RPMI8226 (cell line): ENCODE measurements at places on chromosomes 5 and 9.
A peak's percentile ranks its signal among the peaks of the same experiment; 100 is the strongest.

GRCh38 chr5:125033602-125034001, 287.2 kb upstream of the ZNF608 start:
- no peak for DNase-seq

- no peak for DNase-seq
Measured at GRCh38 chr5:118208031-118208453, 780.3 kb downstream of the DTWD2 start.

- DNase-seq, result no peak
Measured at GRCh38 chr9:111965566-111966019, 69.0 kb downstream of the UGCG start.

- DNase-seq, result no peak
Measured at GRCh38 chr5:147481376-147481775, 28.5 kb downstream of the DPYSL3 start.

- no peak for DNase-seq
Measured at GRCh38 chr5:178280631-178281030, 48.0 kb upstream of the PHYKPL start.

- DNase-seq, result no peak
Measured at GRCh38 chr5:53766673-53767072, 206.2 kb downstream of the NDUFS4 start.

GRCh38 chr9:133950629-133951111, 41.5 kb downstream of the VAV2 start:
- no peak for DNase-seq

DNA sequence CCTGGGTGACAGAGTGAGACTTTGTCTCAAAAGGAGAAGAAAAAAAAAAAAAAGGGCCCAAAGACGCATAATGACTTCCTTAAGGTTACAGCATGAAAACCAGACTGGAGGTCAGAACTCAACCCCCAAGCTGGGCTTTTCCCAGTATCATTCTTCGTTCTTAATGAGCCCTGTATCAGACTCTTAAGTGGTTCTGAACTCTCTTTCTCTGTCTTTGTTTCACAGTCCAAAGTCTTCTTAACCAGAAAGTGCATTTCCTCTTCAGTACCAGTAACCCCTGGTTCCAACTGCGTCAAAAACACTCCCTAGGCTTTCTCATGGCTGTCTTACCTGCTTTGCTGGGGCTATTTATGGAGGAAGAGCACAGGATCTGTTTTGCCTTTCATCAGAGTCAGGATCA, 38.4 kb upstream of the SHB start:
- DNase-seq, result no peak

DNA sequence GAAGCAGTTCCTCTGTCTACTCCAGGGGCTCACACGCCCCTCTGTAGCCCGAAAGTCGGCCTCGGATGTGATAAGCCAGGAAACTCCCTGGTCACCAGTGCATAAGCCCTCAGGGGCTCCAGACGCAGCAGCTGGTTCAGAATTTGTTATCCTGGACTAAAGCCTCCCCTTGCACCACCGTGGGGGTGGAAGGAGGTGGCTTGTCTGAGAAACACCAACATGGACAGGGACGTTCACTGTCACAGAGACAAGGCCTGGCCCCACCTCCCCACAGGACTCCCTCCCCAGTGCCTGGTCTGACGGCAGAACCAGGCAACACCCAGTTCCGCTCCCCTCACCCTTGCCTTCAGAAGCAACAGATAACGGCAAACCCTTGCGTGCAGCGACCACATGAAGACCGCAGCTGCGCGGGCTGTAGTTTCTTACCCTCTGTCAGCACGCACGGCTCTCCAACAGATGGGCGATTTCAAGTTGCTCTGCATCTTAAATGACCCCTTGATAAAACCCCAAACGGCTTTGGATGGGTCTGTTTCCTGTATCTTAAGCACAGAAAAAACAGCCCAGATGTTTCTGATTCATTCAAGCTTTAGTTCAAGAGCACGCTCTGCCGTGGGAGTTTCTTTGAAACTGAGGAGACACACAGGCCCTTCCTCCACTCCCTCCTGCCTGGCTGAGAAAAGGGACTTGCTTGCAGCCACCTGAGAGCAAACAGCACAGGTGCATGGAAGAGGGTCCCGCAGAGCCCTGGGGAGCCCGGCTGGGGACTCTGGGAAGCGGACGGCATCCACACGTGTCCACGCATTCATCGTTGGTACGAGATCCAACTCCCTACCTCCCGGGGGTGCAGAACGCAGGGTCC, 44.7 kb upstream of the NKD2 start:
- DNase-seq, result peak; percentile 78

DNA sequence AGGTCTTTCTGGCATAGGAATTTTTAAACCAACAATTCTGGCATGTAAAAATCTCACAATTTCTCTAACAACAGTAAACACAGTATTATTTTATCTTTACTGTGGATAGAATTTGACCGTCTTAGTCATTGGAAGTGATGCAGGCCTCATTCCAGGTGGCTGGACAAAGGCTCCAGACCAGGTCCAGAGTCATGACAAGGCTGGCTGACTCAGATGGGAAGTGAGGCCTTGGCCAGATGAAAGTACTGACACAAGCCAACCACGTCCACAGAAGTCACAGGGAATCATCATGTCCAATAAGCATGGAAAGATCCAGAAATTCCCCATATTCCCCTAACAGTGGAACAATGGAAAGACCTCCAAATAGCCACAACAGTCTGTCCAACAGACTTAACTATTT, 12.4 kb downstream of the SPOCK1 start:
- no peak for DNase-seq

DNA sequence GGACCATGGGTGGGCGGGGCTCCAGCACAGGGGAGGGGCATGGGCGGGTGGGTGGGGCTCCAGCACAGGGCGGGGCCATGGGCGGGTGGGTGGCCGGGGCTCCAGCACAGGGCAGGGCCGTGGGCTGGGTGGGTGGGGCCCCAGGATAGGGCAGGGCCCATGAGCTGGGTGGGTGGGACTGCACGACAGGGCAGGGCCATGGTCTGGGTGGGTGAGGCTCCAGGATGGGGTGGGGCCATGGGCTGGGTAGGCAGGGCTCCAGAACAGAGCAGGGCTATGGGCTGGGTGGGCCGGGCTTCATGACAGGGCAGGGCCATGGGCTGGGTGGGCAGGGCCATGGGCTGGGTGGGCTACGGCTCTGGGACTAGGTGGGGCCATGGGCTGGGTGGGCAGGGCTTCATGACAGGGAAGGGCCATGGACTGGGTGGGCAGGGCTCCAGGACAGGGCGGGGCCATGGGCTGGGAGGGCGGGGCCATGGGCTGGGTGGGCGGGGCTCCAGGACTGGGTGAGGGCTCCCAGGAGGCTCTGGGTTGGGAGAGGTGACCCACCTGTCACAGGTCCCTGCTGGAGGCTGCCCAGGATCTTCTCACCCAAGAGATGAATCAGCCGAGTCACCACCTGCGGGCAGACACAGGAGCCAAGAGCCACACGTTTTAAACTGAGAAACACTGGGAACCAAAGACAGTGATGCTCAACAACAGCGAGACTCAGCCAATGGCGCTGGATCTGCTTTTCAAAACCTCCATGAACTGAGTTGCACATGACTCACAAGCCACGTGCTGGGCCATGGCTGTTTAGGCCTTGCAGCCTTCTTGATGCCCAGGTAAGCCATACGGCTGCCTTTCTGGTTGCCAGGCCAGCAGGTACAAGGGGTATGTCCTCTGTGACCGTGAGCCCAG, 33.6 kb upstream of the NSMF start:
- DNase-seq, result peak; percentile 58

- no peak for DNase-seq
Measured at GRCh38 chr5:31530541-31531265, 1.2 kb downstream of the DROSHA start.

DNA sequence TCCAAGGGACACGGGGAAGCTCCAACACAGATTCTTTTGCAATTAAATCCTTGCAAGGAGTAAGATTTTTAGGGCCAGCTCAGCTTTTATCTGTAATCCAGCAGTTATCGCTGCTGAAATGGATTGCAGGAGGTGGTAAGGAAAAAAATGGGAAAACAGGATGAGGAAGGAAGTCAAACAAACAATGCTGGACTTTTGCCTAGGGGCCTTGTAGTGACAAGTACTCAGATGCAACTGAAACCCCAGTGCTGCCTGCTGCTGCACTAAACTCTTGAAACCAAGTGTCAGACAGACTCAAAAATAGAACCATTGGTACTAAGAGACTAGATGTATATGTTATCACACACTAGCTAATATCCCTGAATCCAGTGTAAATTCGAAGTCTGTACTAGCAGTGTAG, 309.2 kb downstream of the CTNND2 start:
- no peak for DNase-seq

DNA sequence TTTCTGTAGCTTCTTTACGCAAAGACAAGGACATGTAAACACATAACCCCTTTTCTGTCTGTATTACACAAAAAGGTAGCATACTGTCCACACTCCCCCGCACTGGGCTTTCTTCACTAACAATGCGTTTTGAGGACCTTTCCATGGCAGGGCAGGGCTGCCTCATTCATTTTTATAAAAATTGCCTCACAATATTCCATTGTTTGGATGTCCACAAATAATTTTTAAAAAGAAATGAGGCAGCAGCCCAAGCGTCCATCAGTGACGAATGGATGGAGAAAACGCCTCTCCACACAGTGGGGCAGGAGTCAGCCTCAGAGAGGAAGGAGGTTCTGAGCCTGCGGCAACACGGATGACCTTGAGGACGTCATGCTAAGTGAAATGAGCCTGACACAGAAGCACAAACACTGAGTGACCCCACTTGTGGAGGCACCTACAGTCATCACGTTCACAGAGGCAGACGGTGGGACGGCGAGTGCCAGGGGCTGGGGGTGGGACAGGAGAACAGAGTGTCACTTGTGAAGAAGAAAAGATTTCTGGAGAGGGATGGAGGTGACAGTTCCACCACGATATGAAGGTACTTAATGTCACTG, 67.8 kb downstream of the RASGEF1C start:
- no peak for DNase-seq

DNA sequence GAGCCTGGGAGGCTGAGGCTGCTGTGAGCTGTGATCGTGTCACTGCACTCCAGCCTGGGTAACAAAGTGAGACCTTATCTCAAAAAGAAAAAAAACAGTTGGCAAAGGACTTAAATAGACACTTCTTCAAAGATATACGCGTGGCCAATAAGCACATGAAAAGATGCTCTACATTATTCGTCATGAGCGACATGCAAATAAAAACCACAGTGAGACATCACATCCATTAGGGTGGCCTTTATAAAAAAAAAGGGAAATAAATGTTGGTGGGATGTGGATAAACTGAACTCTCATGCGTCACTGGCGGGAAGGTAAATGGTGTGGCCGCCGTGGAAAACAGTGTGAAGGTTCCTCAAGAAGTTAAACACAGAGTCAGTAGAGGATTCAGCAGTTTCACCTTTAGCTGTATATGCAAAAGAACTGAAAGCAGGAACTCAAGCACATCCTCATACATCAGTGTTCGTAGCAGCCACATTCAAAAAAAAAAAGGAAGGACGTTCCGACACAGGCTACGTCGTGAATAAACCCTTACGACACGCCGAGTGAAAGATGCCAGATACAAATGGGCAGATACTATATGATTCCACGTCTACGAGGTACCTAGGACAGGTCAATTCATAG, 24.5 kb upstream of the NRARP start:
- peak; percentile 68 for DNase-seq

GRCh38 chr5:112257976-112258375, 161.1 kb downstream of the EPB41L4A start:
- no peak for DNase-seq

DNA sequence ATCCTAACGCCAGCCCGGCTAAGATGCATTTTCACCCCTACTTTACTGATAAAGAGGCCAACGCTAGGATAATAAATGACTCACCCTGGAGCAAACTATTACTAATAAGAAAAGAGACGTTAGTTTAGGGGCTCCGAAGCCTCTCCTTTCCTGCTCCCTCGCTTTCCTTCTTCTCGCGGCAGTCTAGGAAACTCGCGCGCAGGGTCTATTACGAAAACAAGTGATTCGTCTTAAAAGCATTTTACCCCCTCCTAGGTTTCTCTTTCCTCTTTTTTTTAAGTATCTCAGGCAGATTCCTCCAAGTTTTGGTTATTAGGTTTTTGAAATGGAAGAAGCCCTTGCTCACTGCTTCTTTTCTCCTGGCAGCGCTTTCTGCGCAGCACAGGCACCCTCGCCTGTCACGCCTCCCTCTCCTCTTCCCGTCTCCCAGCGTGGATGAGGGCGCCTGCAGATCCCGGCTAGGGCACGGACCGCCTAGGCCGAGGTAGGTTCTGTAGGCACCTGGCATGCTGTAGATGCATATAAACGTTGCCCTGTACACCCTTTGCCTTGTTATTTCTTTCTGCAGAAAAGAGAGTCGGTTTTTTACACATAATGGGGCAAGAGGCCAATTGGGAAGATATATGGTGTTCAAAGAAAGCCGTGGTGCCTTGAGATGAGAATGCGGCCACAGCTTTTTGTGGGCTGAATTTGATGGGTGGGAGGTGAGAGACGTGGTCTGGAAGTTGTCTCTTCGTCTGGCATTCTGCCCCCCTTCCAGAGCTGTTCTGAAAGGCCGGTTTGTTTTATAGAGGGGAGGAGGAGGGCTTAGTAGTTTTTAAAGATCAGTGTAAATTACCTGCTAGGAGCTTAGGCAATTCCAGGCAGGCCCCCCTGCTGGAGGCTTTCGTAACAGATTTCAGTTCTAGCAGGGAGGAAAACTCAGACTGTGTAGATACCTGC, 983 bp downstream of the GCNT1 start:
- peak; percentile 27 for DNase-seq

DNA sequence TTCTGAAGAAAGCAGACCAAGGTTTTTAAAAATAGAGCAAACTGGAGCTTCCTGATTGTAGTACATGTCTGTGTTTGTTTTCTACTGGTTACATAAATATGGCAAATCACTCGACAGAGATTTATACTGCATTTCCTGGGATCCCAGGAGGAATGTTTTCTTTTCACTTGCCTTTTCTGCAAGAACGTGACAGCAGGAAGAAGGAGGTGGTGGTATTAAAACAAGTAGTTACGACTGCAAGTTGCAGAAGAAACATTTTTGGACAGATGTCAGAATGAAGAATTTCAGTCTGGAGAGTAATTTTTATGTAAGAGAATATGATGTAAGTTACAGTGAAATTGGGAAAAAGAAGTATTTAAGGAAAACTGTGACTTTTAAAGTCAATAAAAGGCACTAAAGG, 253.7 kb upstream of the NFIL3 start:
- no peak for DNase-seq

DNA sequence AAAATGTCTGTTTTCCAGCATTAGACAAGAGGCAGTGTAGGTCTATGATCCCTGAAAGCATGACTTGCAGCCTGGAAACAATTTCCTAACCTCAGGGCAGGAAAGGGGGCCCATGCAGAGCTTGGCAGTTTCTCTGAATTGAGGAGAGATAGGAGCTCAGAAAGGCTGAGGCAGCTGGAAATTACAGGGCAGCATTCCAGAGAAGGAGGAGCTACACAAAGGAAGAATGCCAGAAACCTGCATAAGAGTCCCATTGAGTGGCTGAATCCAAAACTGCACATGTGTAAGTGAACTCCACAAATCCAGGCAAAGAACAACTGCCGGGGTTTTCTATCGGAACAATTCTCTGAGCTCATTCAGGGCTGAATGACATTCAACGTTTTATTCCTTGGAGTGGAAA, 346.8 kb downstream of the PIK3R1 start:
- DNase-seq, result no peak

GRCh38 chr9:120490888-120491595, 88.9 kb downstream of the CDK5RAP2 start:
- DNase-seq, result no peak

- DNase-seq, result no peak
Measured at GRCh38 chr5:90548069-90548593, 10.5 kb upstream of the ADGRV1 start.
